Putamen (tissue), 1 donor: ENCODE measurements at places on chromosomes 2 and 18.

DNA sequence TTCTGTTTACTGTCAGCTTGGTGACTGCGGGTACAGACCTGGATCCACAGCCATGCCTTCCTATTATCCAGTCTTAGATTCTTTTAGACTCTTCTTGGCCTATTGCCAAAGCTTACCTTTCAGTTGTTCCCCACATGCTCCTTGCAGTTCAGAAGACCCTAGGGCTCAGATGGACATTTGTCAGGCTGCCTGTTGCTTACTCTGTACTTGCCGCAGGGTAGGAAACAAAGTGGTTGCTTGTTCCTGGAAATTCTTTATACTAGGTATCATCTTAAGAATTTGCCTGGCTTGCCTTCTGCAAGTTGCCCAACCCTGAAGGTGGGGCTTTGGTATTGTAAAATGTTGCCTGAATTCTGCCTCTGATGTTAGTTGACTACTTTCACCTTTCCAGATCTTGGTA lies 24.4 kb downstream of the CD28 start:
- DNase-seq, result no peak

DNA sequence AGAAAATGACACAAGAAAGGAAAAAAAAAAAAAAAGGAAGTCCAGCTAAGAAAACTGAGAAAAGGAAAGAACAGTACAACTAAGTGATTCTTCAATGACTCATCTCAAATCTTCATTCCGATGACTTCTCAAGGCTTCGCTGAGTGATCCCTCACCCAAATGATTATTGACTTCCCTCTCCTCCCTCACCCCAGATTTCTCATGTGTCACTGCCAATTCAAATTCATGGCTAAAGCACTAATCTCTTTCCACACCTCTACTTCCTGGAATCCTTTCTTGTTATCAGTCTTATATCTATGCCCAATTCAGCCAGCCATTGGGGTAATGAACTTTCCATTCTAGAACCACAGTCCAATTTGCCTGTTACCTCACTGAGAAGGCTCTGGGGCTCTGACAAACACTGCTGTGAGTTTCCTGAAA lies 7.2 kb upstream of the ABCB11 start:
- DNase-seq, result no peak

DNA sequence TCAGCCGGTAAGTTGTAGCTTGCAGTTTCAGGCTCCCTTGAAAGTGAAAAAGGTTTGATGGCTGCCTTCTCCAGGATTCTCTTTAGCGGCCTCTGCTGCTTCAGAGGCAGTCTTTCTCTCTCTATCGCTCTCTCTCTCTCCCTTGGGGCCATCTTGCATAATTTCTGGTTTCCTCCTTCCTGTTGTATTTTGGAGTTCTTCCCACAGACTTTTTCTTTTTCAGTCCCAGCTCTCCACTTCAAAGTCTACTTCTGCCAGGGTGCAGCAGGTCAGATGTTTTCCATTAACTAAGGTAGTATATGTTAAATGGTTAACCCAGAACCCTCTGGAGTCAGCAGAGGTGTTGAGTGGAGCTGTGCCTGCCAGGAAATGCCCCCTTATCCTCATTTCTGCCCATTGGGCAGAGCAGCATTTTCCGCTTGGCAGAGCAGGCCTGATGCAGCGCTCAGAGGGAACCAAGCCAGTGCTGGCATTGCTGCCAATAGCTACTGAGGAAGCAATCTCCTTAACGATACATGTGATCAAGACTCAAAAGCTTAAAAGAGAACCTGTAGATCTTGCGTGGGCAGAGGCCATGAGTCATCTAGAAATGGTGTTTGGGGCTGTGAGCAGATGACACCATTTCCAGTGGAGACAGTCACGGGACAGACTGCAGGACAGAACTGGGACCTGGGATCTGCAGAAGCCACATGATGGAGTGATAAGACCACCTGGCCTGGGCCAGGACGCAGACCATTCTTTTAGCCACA lies 20.8 kb downstream of the DBI start:
- DNase-seq, result peak; percentile 53

DNA sequence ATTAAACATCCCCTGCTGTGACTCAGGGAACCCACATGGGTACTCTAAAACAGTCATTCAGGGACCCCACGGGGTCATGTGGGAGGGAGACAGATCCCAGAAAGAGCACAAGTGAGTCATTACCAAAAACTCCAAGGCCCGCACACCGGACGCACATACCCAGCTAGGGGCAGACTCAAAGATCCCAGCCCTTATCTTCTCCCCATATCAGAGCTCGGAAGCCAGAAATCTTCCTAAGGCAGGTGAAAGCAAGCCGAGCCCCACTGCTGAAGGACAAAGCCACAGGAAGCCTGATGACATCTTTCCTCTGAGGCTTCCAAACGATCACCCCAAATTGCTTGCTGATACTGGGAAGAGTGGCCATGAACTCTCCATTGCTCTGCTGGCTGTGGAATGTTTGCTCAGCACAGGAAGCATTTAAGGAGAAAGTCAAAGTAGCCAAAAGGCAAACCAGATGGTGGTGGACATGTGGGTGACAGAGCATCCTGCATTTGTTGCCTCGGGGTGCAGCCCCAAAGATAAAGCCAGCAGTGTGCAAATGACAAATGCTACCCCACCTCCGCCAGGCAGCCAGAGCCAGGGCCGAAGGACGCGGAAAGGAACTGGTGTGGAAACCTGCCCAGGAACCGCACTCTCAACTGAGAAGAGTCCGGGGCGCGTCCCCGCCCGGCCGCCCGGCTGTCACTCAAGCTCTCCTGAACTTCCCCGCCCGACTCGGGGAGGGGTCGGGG lies 784 bp downstream of the ACTR1B start:
- peak; percentile 63 for DNase-seq

DNA sequence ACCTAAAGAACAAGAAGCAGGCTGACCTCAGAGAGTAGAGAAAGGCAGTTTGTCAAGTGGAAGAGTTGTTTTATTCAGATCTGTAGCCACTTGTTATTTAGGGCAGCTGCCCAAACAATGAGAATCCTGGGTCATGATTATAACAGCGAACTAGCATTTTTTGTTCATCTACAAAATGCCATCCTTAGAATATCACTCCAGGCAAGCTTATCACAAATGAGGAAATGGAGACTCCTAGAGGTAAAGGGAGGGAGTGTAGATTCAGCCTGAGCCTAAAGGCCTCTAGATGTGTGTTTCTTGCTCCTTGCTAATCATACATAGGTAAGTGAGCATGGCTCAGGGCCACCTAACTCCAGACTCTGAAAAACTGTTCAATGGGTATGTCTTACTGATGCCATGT lies 126.1 kb downstream of the HNMT start:
- peak; percentile 14 for DNase-seq

DNA sequence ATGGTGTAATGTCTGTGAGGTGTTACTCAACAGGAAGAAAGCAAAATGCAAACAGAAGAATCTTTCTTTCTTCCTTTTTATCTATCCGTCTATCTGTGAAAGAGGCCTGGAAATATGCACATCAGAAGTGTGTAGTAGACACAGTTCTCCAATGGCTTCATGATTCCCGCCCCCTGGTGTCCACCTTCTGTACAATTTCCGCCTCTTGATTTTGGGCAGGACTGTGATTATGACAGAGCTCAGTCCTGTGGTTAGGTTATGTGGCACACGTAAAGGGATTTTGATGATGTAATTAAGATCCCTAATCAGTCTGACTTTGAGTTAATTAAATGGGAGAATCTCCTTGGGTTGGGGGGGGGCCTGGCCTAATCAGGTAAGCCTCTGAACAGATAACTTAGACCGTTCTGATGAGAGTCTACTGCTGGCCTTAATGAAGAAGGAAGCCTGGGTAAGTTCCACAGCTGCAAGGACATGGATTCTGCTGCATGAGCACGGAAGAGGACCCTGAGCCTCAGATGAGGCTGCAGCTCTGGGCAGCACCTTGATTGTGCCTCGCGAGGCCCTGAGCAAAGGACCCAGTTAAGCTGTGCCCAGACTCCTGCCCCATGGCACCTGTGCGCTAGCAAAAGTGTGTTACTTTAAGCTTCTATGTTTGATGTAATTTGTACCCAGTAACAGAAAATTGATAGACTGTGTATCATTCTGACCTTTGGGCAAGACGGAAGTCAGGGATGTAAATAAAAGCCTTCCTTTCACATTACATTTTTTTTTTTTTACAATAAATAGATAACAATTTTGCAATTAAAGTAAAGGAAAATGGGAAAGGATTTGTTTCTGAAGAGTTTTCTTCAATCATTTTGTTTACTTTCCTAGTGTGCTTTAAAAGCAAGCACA lies 11.3 kb upstream of the KCNF1 start:
- DNase-seq, result no peak

DNA sequence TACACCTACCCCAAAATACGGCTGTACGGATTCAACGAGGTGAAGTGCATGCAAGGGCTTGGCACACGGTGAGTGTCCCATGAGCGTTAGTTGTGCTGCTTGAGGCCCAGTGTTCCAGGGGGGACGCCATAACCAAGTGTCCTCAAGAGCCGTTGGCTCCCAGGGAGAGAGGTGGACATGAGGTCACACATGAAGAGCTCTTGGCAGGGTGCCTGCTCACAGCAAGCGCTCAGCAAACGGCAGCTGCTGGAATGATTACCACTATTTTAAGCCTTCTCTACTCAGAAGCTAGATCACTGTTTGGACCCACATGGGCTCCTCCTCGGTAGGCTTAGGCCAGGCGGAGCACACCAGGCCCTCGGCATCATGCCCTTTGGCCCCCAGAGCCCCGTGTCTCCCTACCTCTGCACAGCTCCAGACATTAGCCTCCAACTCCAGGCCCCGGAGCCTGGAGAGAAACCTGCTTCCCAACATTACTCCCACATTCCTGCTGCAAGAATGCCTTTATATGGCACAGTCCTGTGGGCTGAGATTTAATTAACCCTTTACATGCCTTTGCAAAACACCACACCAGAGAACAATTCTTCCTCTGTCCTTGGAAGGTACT lies 68.4 kb upstream of the PPP1CB start:
- peak; percentile 39 for DNase-seq

DNA sequence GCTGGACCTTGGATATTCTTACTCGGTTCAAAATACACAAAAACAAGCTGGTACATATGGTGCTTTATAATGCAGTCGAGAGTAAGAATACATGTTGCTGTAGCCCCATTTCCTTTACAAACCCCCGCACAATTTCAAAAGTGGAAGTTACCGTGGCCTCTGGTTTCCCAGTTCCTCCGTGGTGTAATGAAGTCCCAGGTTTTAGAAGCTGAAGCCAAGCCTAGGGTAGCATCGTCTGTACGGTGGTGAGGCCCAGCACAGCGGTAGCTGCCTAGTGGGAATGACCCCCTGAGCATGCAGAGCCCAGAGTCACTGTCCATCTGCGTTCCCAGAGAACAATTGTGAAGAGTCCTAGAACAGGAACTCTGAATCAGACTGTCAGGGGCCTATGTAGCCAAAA lies 171.8 kb downstream of the ASXL3 start:
- no peak for DNase-seq

DNA sequence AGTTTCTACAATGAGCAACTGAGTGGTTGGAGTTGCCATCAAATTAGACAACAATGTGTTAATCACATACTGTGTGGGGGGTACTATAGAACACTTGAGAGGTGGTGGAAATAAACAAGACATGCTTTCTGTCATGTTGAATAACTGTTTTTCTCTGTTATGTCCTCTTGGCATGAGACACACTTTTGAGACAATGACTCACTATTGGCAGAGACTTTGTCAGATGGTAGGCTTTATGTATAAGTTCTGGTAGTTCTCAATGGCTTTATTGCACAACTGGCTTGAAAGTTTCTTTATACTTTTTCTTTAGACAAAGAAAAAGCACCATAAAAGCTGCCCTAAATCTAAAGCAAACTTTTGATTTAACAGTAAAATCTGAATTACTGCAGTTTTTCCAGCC lies 578.7 kb downstream of the ADCYAP1 start:
- DNase-seq, result no peak
